ENCODE measurements at places on chromosomes 7 and 10. TPM values are rescaled to one million over a fixed set of nuclear protein-coding genes. Genes with fewer than 3 reads are reported as not detected.

TAS2R41 gene
- not detected for total RNA-seq

PDZD7 gene
- total RNA-seq: 19.5 TPM

DNAH11 gene
- total RNA-seq: 1.4 TPM

MET gene
- 18.2 TPM for total RNA-seq

ZNF239 gene
- total RNA-seq: 5.6 TPM

CRYGN gene
- total RNA-seq: 2.2 TPM

ADAM22 gene
- total RNA-seq: 49.8 TPM

HOXA6 gene
- total RNA-seq: not detected

CALML3 gene
- 0.23 TPM for total RNA-seq

POLR2J2 gene
- total RNA-seq: 19.8 TPM

ETV1 gene
- total RNA-seq: 54.1 TPM

DNA sequence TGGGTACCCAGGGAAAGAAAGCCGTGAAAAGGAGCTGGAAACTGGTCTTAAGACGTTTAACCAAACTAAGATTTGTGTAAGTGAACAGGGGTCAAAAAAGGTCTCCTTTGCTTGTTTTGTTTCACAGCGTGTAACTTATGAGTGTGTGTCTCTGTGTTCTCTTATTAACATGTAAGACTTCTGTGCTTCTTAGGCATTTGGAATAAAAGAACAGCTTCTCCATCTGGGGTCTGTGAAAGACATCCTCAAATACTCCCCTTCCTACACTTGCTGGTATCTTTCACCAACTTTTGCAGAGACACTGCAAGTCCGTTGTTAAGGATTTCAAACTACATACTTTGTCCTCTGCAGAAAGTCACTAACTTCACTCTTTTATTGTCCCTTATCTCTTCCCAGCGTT lies 615 bp upstream of the NEUROD6 start:
- no peak for DNase-seq

DNA sequence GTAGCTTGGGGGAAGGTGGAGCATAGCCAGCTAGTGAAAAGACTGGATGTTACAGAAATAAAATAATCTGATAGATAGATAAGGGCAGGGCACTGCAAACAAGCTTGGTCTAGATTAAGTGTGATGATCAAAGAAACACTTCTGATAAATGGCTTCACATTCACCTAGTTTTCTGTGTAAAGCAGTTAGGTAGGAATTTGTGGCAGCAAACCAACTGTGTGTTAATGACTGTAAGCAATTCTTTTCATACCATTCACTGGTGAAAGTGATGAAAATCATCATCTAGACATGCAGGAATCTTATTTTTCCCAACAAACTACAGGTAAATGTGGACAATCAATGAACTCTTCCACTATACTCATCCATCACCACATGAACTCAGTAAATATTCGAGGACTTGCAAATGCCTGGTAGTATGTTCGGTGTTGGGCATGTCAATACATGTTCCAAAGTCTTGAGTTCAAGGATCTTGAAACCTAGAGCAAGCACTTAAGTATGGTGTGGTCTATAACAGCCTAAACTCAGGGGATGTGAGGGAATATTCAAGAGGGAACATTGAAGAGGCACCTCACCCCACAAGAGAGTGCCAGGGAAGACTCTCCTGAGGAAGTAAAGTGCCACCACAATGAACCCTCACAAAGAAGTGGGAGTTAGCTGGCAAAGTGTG lies 20.5 kb downstream of the PON3 start:
- no peak for DNase-seq

- DNase-seq: no peak
These were observed 595.7 kb downstream of the CCSER2 start for GRCh38 chr10:84924131-84924530.

GRCh38 chr10:60315311-60315710 lies 74.4 kb downstream of the ANK3 start:
- no peak for DNase-seq

- DNase-seq: no peak
These were observed 35.7 kb downstream of the PPP1R9A start for GRCh38 chr7:94943134-94943533.

- DNase-seq: no peak
These were observed 173.4 kb downstream of the LRRN3 start for GRCh38 chr7:111264111-111264868.

DNA sequence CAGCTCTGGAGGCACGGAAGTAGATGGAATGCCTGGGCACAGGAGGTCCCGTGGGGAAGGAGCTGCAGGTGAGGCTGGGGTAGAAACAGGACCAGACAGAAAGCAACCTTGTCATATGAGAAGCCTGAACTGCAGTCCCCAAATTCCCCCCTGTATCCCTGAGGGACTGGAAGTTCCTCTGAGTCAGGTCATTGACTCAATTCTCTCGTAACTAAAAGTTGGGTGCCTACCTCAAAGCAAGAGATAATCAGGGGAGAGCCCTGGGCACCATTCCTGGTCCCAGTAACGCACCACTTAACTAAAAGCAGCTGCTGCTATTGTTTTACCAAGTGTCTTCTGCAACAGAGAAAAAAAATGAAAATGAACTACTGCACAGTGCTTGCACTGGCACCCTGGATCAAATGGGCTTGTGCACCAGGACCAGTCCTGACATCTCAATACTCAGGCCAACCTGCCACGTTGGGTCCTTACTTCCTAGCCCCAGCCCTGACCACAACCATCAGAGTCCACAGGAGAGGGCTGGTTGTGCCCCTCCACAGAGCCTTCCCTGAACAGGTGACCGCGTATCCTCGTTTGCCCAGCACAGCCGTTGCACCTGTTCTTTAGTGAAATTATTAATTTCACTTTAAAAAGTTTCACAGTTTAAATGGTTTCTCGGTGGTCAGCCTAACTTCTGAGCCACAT lies 79.3 kb downstream of the GRID1 start:
- DNase-seq: no peak

- DNase-seq: no peak
These were observed 81.3 kb downstream of the OSBPL3 start for GRCh38 chr7:24898691-24899090.

- DNase-seq: no peak
These were observed 32.3 kb downstream of the OAT start for GRCh38 chr10:124386186-124387077.

DNA sequence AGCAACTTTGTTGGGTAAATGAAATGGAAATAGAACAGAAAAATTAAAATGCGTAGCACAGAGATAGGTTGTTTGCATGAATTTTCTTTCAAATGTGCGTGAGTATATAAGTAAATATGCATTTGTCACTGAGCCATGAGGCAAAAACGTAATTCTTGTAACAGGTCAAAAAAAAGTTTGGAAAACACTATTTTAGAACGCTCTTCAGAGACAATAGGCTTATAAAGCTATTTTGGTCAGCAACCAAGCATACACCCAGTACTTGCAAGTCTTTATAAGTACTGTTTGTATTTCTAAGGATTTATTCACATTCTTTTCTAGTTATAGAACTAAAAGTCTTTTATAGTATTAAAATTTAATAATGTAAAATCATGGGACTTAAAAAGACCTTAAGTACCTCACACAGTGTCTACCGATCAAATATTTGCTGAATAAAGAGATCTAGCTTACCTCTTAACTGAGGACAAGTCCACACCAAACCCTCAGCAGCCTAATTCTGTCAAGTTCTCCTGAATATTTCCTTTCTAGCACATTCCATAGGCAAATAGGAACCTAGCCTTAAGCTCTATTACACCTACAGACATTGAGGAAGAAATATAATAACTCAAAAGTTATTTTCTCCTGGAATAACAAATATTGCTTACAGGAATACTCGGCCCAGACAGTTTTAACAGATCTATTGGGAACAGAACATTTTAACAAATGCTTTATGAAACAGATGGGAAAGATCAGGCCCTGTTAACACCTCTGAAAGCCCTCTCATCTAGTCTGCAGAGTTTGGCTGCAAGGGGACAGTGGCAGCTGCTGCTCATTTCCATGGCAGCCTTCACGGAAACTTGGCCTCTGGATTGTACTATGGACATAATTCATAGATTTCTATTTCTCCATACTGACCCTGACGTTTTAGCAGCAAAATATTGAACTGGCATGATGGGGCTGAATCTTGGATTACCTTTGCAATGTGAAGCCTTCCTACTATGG lies 8.8 kb downstream of the CRPPA start:
- DNase-seq: no peak

- DNase-seq: no peak
These were observed 5.9 kb downstream of the SEMA3E start for GRCh38 chr7:83643012-83643411.

DNA sequence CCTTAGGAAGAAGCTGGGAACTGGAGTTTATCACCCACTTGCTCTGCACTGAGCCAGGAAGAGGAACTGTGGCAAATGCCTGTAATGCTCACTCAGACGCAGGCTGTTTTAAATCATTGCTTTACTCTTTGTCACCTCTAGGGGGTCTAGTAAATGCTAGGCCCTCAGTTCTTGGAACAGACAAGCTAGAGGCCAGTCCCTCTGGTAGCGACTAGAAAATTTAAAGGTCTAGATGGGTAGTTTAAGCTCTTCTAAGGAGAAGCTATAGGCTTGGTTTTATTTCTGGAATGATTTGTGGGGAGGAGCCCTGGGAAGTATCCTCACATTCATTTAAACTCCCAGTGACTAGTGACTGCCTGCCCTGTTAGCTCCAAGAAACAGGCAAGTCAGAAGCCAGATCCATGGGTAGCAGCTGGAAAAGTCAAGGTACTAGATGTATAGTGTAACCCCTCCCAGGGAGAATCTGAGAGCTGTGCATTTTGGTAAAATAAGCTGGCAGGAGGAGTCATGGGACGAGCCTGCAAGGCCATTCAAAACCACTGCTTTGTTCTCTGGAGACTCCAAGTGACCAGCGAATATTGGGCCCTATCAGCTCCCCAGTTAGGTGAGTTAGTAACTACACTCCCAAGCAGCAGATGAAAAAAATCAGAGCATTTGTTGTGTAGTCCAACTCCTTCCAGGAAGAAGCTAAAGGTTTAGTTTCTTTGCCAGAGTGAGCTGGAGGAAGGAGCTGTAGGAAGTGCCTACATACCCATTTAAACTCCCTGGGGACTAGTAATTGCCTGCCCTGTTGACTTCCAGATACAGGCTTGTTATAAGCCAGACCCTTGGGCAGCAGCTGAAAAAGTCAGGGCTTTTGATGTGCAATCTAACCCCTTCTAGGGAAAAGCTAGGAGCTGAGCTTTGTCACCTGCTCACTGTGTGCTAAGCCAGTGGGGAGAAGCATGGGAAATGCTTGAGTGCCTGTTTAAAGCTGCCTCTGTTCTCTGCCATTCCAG lies 68.9 kb downstream of the DYNC1I1 start:
- no peak for DNase-seq

GRCh38 chr10:22906767-22907166 lies 21.1 kb upstream of the ARMC3 start:
- DNase-seq: no peak

DNA sequence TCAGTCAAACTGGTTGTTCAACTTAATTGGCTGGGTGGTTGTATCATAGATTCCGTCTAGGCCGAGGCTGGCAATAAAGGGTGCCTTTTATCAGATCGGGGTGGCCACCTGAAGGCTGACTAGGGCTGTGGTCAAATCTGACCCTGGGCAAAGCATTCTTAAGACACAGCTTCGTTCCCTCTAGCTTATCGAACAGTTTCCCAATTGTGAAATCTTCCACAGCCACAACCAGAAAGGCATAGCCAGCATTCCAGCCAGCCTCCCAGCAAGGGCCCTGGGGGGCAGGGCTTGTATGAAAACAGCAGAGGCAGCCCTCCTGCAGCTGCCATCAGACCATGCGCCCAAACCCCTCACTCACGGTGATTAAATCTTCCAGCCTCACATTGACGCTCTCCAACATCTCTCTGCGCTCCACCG lies 42.5 kb upstream of the TMEM213 start:
- no peak for DNase-seq

- peak; percentile 34 for DNase-seq
These were observed 212.8 kb downstream of the MAD1L1 start for GRCh38 chr7:2019711-2020511.

GRCh38 chr10:8049865-8050555 lies 4.5 kb upstream of the GATA3 start:
- DNase-seq: no peak

DNA sequence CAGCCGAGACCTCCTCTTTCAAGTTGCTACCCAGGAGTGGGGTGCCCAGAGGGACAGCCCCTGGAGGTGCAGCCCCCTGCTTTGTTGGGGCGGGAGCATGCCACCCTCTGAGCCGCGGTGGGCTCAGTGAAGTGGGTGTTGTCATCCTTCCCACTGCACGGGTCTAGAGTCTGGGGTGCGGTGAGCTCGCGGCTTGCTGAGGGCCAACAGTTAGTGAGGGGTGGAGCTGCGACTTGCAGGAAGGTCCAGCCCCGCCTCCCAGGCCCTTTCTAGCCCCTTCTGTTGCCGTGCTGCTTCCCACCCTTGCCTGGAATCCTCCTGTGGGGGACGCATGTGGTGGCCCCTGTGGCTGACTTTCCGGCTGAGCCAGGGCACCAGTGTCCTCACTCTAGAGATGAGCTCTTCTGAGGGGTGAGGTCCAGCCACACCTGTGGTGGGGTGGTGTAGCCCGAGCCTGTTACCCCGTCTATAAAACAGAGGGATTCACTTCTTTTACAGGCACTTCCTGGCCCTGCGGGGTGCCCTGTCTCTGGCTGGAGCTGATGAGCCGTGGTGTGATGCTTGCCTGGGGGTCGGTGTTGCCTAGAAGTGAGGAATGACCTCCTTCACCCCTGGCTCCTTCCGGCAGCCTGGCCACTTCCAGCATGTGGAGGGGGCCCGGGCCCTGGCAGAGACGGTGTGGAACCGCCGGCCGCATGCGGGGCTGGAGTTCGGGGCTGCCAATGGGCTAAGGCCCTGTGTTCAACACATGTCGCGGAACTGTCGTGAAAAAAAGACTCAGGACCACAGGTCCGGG lies 127.9 kb downstream of the FAM53B start:
- no peak for DNase-seq

- DNase-seq: no peak
These were observed 127.7 kb upstream of the AOAH start for GRCh38 chr7:36852017-36852416.

DNA sequence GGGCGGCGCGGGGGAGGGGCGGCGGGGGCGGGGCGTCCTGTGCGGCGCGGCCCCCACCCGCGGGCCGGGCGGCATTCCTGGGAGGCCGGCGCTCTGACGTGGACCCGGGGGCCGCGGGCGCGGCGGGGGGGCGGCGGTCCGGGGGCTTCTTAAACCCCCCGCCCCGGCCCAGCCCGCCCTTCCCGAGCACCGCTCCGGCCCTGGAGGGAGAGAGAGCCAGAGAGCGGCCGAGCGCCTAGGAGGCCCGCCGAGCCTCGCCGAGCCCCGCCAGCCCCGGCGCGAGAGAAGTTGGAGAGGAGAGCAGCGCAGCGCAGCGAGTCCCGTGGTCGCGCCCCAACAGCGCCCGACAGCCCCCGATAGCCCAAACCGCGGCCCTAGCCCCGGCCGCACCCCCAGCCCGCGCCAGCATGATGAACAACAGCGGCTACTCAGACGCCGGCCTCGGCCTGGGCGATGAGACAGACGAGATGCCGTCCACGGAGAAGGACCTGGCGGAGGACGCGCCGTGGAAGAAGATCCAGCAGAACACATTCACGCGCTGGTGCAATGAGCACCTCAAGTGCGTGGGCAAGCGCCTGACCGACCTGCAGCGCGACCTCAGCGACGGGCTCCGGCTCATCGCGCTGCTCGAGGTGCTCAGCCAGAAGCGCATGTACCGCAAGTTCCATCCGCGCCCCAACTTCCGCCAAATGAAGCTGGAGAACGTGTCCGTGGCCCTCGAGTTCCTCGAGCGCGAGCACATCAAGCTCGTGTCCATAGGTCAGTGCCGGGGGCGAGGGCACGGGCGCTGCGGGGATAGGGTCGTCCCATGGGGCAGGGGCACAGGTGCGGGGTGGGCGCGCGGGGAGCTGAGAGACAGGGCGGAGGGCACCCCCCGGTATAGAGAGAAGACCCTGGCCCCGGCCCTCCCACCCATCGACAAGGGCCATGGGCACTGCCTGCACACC lies at the start of gene FLNC:
FLNC (plus strand) TSS at position 176 of the 947 bp plus-strand sequence; CDS start at position 408, 232 bp downstream.
- no peak for DNase-seq

- no peak for DNase-seq
These were observed 141.2 kb upstream of the ABCB5 start for GRCh38 chr7:20474249-20474648.

GRCh38 chr10:30359373-30360206 lies 10.5 kb upstream of the MTPAP start:
- DNase-seq: no peak
